ENCODE measurements at places on chromosomes 1 and 21.

- no peaks in the 10 kb centered on the region for H3K27me3 ChIP-seq
- DNase-seq = no peak
- peaks cover 56% of the 10 kb centered on the region for H3K36me3 ChIP-seq
- peaks cover 35% of the 10 kb centered on the region for H3K4me1 ChIP-seq
- H3K4me3 ChIP-seq = no peak overlapping the region
These were observed 2.2 kb downstream of the PUSL1 start for GRCh38 chr1:1310476-1311053.

DNA sequence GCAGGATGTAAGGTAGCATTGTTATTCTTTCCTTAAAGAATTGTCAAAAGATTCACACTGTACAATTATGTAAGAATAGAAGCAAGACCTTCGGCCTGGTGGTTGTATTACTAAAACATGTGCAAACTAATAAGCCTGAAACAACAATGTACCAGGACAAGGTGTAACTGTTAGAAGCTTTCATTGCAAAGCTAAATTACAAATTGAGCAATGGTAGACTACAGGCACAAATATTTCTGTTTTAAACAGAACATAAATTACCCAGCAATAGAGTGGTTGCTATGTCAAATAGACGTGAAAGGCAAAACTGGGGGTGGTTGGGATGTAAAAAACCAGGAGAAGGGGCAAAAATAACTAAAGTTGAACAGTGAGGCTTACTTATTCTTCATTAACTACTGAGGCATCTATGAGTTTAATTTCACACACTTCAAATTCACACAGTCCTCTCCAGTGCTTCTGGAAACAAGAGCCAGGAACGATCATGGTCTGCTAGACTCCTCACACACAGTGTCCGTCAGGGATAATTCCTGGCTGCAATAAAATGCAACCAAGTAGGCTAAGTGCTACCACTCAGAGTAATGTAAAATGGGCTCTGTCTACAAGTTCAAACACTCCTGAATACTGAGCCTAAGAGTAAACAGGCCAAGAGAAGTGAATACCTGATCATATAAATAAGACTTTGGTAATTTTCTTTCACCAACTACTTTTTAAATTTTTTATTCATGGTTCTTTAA, 39.3 kb upstream of the C1orf198 start:
- no peak overlapping the region for H3K27ac ChIP-seq
- peaks cover 54% of the 10 kb centered on the region for H3K36me3 ChIP-seq
- DNase-seq = no peak
- peaks cover 10% of the 10 kb centered on the region for H3K4me1 ChIP-seq
- H3K4me3 ChIP-seq = no peak overlapping the region
- no peaks in the 10 kb centered on the region for H3K27me3 ChIP-seq

DNA sequence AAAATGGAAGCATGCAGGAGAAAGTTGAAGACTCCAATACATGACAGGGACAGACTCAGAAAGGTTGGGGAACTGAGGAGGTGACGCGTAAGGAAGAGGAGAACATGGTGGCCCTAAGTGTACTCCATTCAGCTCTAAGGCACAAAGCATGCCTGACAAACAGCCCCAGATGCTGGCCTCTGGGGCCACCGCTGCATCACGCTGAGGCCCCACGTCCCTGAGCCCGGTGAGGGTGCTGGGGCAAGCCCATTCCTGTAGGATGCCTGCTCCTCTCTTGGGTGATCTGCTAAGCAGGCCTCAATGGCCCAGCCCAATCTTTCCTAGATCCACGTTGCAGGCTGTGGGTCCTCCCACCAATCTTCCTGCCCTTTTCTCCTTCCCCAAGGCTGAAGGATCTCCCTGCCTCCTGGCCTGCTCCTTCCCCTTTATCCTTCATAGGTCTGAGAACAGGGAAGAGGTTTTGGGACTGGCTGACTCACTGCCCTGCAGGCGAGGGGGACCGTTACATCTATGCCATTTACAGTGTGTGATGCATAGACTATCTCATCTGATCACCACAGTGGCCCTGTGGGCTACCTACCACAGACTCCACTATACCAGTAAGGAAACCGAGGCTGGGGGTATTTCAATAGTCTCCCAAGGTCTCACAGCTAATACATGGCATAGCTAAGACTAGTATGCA, 16.8 kb upstream of the NID1 start:
- no peak overlapping the region for H3K27ac ChIP-seq
- H3K27me3 ChIP-seq = no peaks in the 10 kb centered on the region
- no peak overlapping the region for H3K4me3 ChIP-seq
- no peak for DNase-seq
- H3K4me1 ChIP-seq = peaks cover 7% of the 10 kb centered on the region

GRCh38 chr1:27992276-27992675, 32.5 kb downstream of the XKR8 start:
- DNase-seq = no peak
- peak overlapping the region; percentile 53 for H3K27ac ChIP-seq
- H3K27me3 ChIP-seq = no peaks in the 10 kb centered on the region

- peaks cover 36% of the 10 kb centered on the region for H3K27me3 ChIP-seq
- peak overlapping the region; percentile 47 for H3K4me3 ChIP-seq
- DNase-seq = no peak
- peaks cover 12% of the 10 kb centered on the region for H3K4me1 ChIP-seq
- H3K27ac ChIP-seq = no peak overlapping the region
These were observed 708 bp downstream of the CHRNB2 start for GRCh38 chr1:154568157-154568815.

GRCh38 chr1:15941044-15941840, 34.7 kb downstream of the ZBTB17 start:
- DNase-seq = no peak
- H3K36me3 ChIP-seq = peaks cover 100% of the 10 kb centered on the region
- H3K27me3 ChIP-seq = no peaks in the 10 kb centered on the region

GRCh38 chr1:87902830-87903229, 574.1 kb downstream of the LMO4 start:
- no peak overlapping the region for H3K4me3 ChIP-seq
- no peak for DNase-seq
- no peaks in the 10 kb centered on the region for H3K36me3 ChIP-seq
- no peaks in the 10 kb centered on the region for H3K4me1 ChIP-seq
- H3K27me3 ChIP-seq = no peaks in the 10 kb centered on the region

- H3K27me3 ChIP-seq = no peaks in the 10 kb centered on the region
- no peak for DNase-seq
- H3K4me1 ChIP-seq = no peaks in the 10 kb centered on the region
- H3K4me3 ChIP-seq = no peak overlapping the region
- H3K36me3 ChIP-seq = no peaks in the 10 kb centered on the region
These were observed 379.2 kb upstream of the SPAG17 start for GRCh38 chr1:118563981-118564951.

- DNase-seq = peak; percentile 50
- no peak overlapping the region for H3K4me3 ChIP-seq
- H3K27me3 ChIP-seq = no peaks in the 10 kb centered on the region
- H3K4me1 ChIP-seq = peaks cover 27% of the 10 kb centered on the region
- no peaks in the 10 kb centered on the region for H3K36me3 ChIP-seq
These were observed 6.0 kb upstream of the PIGC start for GRCh38 chr1:172449585-172450523.

- no peaks in the 10 kb centered on the region for H3K36me3 ChIP-seq
- H3K4me1 ChIP-seq = no peaks in the 10 kb centered on the region
- peaks cover 30% of the 10 kb centered on the region for H3K27me3 ChIP-seq
- no peak overlapping the region for H3K27ac ChIP-seq
- DNase-seq = no peak
- no peak overlapping the region for H3K4me3 ChIP-seq
These were observed 13.6 kb upstream of the TRIM17 start for GRCh38 chr1:228430243-228430642.

DNA sequence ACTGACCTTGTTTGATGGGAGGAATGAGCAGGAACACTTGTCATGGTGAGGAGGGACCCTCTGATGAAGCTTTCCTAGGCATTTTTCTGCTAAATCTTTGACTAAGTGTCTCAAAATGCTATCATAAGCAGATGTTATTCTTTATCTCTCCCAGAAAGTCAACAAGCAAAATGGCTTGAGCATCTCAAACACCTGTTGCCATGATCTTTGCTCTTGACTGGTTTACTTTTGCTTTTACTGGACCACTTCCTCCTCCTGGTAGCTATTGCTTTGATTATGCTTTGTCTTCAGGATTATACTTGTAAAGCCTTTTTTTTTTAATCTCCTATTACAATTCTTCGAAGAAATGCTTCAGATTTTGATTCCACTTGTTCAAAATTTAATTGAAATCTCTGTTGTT, 157.4 kb downstream of the GPR52 start:
- H3K27ac ChIP-seq = no peak overlapping the region
- H3K4me1 ChIP-seq = no peaks in the 10 kb centered on the region
- DNase-seq = no peak
- H3K27me3 ChIP-seq = no peaks in the 10 kb centered on the region
- no peak overlapping the region for H3K4me3 ChIP-seq
- peaks cover 13% of the 10 kb centered on the region for H3K36me3 ChIP-seq

GRCh38 chr1:229286099-229286766, 15.3 kb downstream of the RAB4A start:
- no peak overlapping the region for H3K4me3 ChIP-seq
- H3K36me3 ChIP-seq = peaks cover 20% of the 10 kb centered on the region
- DNase-seq = no peak
- peaks cover 38% of the 10 kb centered on the region for H3K4me1 ChIP-seq

All from left ventricle myocardium inferior (tissue), 1 donor.